CD4-positive, alpha-beta T cell treated with Interferon gamma for 1 hour (primary cell): ENCODE measurements at places on chromosomes 4 and X.

GRCh38 chrX:48573690-48574269 is 504 bp upstream of the RBM3 start:
- DNase-seq: peak; percentile 62

GRCh38 chr4:112510291-112511092 is 5.5 kb downstream of the NEUROG2 start:
- DNase-seq: no peak

- DNase-seq: no peak
Measured at GRCh38 chr4:184287697-184288255, 70.1 kb upstream of the ENPP6 start.

GRCh38 chr4:138671606-138672084 is 343.9 kb upstream of the NOCT start:
- DNase-seq: no peak
